Mammary epithelial cell (primary cell): ENCODE measurements at places on chromosomes 12 and 14.
A peak's percentile ranks its signal among the peaks of the same experiment; 100 is the strongest.

DNA sequence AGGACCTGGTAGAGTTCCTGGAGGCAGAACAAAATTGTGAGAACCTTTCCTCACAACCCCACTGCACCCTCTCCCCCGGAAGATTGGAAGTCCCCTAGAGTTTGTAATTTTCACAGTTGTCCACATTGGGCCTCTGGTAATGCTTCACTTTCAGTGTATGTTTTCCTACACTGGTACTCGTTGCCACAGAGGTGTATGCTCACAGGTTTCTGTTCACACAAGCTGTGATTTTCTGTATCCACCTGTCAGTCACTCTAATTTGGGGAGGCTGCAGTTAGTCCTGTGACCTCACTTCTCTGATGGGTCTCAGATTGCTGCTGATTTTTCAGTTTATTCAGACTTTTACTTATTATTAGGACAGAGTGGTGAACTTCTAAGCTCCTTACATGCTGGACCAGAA, 66.4 kb upstream of the BMP4 start:
- DNase-seq = no peak

- no peak for DNase-seq
These were observed 168.1 kb upstream of the NOVA1 start for GRCh38 chr14:26765768-26766520.

- DNase-seq = no peak
These were observed 10.5 kb downstream of the CELA1 start for GRCh38 chr12:51335931-51336330.

DNA sequence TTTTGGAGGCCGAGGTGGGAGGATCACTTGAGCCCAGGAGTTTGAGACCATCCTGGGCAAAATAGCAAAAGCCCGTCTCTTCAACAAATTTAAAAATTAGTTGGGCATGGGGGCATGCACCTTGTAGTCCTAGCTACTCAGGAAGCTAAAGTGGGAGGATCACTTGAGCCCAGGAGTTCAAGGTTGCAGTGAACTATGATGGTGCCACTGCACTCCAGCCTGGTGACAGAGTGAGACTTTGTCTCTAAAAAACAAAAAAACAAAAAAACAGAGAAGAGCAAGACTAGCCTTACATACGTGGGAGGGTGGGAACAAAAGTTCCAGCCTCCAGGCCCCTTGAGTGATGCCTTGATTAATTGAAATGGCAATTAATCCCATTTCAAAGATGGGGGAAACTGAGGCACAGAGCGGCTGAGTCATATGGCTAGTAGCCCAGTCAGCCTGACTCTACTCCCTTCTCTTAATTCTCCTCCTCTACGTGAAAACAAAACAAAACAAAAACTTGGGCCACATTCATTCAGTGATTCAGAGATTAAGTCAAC, 3.3 kb upstream of the FAM222A start:
- no peak for DNase-seq

- no peak for DNase-seq
These were observed 61.0 kb downstream of the HMGA2 start for GRCh38 chr12:65885312-65885711.

- DNase-seq = no peak
These were observed 100.5 kb downstream of the LRRC74A start for GRCh38 chr14:76926521-76927251.

- DNase-seq = no peak
These were observed 98.1 kb downstream of the MED13L start for GRCh38 chr12:116179384-116179783.

DNA sequence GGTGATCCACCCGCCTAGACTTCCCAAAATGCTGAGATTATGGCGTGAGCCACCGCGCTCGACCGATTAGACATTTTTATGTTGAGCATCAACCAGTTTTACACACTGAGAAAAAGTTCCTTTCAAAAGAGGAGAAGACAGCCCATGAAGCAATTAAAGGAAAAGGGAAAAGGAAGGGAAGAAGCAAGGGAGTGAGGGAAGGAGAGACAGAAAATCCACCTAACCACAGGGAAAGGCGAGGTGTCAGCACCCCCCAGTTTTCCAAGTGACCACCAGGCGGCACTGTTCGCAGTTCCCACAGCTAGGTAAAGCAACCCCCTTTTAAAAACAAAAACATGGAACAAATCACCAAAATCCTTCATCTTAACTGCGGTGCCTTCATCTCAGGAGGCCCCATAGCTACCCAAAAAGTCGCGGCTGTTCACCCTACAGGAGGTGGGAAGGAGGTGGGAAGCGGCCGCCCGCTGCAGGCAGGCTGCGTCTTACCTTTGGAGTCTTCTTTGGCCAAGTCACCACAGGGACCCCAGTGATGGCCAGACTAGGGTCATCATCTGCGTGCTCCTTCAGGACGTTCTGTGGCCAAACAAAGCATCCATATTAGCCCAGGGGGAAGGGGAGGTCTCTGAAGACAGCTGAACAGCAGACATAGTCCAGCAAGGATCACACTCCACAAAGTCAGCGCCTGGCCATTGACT, 86.6 kb downstream of the KDM2B start:
- no peak for DNase-seq

GRCh38 chr12:119005085-119005484, 23.7 kb downstream of the SRRM4 start:
- DNase-seq = no peak

DNA sequence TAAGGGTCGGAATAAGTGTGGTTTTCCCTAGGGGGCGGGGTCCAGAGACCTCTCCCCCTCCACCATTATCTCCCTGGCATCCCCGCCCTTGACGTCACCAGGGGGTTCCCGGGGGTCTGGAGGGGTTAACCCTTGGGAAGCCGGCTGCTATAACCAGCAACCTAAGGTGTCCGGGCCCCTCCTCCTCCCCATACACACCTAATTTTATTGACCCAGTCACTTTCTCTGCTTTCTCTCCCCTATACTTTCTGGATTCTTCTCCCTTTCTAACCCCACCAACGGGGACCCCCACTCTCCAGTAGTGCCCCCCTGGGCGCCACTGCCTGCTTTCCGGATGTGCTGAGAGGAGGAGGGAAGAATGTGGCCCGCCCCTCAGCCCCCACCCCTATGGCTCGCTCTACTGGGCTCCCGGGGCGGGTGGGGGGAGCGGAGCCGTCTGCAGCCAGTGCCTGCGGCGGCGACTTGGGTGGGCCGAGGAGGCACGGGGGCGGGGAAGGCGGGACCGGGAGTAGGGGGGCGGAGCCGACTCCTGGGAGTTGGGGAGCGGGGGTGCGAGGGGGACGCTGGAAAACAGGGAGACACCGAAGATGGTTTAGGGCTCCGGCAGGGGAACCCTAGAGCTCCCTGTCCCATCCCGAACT, 1.8 kb downstream of the GLI1 start:
- DNase-seq = peak; percentile 30

DNA sequence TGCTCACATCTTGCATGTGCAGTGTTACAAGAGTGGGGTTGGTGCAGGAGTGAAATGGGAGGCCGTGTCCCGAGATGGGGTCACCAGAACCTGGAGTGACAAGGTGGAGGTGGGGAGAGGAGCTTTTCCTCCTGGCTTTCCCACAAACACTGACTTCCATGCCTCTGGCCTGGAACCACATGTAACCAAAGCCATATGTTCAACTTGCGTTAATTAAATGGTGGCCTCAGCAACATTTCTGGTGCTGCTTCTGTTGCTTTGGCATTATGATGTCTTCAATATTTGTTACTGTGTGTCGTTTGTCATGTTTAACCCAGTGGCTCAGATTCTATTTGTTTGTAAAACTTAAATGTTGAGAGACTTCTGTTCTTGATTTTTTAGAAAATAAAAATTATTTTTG, 110.2 kb downstream of the VCPKMT start:
- DNase-seq = no peak

- no peak for DNase-seq
These were observed 119.6 kb downstream of the SYNE2 start for GRCh38 chr14:63972323-63972932.

DNA sequence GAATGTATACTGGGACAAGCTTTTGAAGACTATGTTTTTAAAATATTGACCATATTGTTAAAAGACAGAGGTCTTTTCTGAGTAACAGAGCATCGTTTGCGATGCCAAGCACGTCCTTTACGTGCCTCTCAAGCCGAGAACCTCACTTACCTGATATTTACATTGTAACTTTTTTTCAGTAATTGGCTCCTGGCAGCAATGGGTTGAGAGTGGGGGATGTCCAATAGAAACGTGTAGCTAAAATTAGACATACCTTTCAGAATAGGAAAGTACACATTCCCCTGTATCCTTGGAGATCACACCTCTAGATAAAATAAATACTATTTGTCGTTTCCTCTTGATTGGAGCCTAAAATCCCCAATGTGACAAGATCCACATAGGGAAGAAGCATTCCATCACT, 222.2 kb upstream of the RGS6 start:
- DNase-seq = no peak

GRCh38 chr12:110780448-110780847, 37.8 kb upstream of the PPP1CC start:
- no peak for DNase-seq

DNA sequence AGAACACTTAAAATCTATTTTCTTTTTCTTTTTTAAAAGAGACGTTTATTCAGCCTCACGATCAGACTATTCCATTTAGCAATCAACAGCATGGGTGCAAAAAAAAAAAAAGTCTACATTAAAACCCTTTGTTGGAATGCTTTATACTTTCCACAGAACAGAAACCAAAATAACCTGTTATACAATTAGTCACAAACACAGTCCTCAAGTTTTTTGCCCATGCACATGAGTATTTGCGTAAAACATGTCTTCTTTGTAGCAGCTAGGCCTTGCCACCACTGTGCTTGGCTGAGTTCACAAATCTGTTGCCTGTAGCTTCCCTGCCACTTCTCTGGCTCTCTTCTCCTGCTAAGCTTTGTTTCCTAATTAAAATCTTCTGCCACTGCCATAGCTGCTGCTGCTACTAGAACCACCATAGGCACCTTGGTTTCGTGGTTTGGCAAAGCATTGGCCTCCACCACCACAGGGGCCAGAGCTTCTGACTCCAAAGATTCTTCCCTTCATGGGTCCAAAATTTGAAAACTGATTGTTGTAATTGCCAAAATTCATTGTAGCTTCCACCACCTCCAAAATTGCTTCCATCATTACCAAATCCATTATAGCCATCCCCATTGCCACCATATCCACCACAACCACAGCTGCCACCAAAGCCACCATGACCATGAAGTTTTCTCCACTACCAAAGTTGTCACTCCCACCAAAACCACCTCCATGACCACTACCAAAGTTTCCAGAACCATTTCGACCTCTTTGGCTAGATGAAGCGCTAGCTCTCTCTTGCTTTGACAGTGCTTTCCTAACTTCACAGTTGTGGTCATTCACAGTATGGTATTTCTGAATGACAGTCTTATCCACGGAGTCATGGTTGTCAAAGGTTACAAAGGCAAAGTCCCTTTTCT, 38.1 kb downstream of the KLRG1 start:
- DNase-seq = no peak

DNA sequence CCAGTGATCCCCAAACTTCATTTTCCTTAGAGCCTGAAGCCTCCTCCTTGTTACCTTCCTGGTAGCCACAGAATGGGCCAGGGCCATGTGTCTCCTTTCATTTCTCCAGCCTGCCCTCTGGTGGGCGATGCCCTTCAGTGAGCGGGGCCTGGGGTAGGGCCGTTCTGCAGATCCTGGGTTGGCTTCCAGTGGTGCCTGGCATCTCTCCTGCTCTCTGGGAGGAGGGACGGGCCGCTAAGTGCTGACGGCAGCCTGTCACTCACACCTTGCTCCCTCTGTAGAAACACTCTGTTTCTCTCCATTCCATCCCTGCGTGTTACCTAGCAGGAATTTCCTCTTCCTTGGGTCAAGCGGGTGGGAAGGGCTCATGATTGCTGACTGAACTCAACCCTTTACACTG, 232.1 kb downstream of the CACNA1C start:
- peak; percentile 58 for DNase-seq
